ENCODE measurements at places on chromosomes 6 and 20. TPM values are rescaled to one million over a fixed set of nuclear protein-coding genes. Genes with fewer than 3 reads are reported as not detected.

GRCh38 chr6:84150705-84151104 is 76.7 kb downstream of the CEP162 start:
- DNase-seq = peak; percentile 1

The HTR1E gene
- total RNA-seq = not detected

GRCh38 chr20:3727401-3728021 is 5.0 kb upstream of the HSPA12B start:
- DNase-seq = no peak

The LPIN3 gene
- 18.2 TPM for total RNA-seq

DNA sequence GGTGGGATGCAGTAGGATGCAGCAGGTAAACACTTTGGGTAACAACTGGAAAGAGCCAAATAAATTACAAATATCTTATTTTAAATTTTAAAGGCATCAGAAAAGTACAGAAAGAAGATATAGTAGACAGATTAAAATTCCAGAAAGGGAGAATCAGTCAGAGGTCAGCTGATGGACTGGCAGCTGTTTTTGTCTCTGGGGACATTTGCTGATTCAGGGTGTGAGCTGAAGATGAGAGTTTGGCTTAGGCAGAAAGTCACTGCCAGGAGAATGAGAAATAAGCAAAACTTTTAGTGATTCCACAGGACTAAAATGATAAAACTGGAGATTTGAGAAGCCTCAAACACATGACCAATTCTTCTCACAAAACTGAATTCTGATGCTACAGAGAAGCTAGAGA is 39.5 kb downstream of the AHI1 start:
- DNase-seq = no peak

GRCh38 chr6:93088621-93089501 is 330.5 kb downstream of the EPHA7 start:
- no peak for DNase-seq

The TRAPPC3L gene
- not detected for total RNA-seq

The TMEM74B gene
- total RNA-seq = 4.5 TPM

The GMPR gene
- 0.96 TPM for total RNA-seq

The GPX5 gene
- total RNA-seq = not detected

The SPATS1 gene
- total RNA-seq = not detected

DNA sequence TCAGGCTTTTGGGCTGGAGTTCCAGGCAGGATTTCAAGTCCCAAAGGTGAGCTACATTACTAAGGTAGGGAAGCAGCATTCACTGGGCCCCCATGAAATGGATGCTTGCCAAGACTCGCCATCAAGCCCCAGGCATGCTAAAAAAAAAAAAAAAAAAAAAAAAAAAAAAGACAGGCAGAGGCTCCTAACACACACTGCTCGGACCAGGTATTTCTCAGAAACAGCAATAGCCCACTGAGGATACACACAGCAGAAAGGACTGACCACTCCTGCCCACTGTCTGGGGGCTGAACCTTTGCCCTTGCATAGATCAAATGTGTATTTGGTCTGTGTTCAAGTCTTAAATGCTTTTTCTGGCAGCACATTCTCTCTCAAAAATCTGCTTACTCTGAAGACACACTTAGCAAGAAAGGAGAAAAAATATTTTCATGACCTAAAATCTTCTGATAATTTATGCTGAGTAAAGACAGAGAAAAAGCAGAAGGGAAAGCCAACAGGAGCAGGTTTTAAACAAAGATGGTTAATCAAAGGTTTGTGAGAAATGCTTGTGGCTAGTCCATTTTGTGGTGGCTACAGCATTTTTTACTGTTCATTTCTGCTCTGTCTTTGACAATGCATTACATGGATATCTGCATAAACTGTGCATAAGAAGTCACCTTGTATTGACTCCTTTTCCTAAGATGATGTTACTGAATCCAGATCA is 37.9 kb upstream of the BEND6 start:
- no peak for DNase-seq

The TINAG gene
- 0.75 TPM for total RNA-seq

The PHACTR3 gene
- 0.14 TPM for total RNA-seq

- no peak for DNase-seq
Measured at GRCh38 chr6:27791182-27791943, 120.8 kb downstream of the OR2B2 start.

DNA sequence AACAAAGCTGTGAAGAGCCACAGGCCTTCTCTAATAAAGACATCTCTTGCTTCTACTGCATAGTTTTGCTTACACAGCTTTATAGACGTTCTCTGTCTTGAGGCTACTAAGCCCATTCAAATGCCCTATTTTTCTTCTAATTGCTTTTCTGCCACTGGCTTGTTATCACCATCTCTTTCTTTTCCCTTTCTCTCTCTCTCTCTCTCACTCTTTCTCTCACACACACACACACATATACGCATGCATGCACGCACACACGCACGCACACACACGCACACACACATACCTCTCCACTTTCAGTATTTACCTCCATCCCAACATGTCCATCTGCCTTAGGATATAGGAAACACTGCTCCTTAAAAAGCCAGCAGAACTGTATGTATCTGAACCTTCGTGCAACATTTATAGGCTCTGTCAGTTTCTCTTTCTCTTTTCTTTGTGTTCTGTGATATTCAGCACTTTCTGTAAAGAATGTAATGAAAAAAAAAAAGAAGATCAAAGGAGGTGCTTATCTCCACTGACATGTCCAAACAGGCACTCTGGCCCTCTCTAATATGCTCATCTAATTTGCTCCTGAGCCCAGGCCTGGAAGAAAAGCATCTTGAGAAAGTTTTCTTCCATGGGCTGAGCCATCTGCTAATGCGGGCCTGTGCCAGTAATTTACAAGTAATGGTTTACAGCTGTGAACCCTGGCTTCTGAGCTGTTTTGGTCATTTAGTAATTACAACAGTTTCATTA is 1046.7 kb upstream of the MAP3K7 start:
- DNase-seq = no peak

DNA sequence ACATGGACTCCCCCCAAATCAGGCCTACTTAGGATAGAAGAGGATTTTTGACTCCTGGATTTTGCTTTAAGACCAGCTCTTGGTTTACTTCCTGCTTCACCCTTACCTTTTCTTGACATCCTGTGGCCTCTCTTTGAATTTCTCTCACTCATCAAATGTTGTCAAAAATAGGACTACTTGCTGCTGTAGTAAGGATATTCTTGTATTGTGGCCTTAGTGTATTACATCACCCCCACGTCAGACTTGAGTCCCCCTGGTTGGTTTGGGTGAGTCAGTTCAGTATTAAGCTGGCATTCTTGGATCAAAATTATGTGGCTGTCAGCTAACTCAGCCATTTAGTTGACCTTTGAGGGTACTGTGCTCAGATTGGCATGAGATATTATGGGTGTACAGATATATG is 1.1 kb downstream of the TPX2 start:
- DNase-seq = no peak

DNA sequence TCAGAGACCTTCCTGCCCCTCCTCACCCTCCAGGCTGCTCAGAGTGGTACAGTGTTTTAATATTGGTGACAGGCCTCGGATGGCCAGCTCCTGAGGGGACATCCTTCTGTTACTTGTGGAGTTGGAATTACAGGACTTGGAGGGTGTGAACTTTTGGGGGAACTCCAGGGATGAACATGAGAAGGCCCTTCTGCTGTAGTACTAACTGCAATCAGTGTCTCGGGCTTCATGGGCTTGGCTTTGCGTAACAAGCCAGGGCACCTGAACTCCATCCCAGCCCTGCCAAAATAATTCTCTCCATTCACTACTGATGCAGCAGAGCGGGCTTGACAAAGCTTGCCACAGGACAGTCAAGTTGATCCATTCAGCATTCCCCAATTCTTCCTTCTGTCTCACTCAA is 28.6 kb downstream of the SLC22A23 start:
- no peak for DNase-seq

DNA sequence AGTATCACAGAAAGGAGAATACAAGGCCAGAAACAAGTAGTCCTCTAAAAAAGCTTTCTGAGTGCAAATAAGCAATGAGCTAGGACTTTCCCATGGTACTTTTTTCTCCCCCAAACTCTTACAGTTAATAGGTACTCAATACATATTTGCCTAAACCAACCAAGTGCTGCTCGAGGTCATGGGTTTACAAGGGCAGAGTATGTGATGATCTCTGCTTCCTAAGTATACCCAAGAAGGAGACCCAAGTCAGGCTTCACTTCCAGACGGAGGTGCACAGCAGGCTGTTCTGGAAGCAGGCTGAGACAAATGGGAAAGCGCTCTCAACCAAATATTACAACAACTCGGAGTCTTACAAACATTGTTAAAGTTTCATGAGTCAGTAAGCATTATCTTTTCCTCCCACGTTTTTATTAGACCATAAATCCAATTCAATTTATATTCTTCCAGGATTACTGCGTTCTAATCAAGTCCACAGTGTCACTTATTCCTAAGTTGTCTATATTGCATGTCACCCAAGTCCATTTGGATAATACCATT is 8.1 kb downstream of the FYN start:
- no peak for DNase-seq

The C2 gene
- total RNA-seq = 0.07 TPM

DNA sequence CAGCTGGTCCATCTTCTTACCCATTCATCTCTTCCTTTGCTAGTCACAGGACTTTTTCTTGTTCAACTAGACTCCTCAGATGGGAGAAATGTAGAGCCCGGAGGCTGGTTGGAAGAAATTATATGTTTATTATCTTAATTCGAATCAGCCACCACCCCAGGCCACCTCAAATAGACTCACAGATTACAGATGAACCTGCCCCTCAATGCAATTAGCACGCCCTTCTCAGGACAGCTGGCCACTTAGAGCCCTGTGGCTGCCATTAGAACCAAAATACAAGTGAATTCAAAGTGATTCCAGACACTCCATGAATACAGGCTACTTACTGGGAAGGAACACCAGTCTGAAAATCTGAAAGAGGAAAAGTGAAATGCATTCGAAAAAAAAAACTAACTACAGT is 176.4 kb downstream of the MAFB start:
- DNase-seq = no peak

The ITCH gene
- 47.8 TPM for total RNA-seq

DNA sequence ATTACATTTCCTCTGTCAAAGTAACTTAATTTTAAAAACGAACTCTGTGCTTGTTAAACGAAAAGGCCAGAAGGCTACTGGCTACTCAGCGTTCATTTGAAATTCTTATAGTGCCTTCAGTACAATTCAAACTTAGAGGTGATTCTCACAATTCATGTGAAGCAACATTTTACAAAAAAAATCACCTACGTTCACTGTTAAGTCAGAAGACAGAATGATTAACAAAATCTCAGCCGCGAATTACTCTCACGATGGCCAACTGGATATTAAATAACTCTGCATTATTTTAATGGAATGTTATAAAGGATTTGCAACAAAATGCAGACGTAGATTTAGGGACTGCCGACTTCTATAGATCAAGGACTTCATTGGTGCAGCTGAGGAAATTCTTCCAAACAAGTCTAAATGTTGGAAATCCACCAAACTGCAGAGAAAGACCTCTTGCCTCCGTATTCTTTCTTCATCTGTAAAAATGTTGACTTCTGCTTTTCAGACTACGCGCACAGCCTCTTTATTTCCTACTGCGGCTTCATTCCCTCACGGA is 1.6 kb upstream of the QKI start:
- no peak for DNase-seq

The HLA-DOA gene
- total RNA-seq = 0.71 TPM

DNA sequence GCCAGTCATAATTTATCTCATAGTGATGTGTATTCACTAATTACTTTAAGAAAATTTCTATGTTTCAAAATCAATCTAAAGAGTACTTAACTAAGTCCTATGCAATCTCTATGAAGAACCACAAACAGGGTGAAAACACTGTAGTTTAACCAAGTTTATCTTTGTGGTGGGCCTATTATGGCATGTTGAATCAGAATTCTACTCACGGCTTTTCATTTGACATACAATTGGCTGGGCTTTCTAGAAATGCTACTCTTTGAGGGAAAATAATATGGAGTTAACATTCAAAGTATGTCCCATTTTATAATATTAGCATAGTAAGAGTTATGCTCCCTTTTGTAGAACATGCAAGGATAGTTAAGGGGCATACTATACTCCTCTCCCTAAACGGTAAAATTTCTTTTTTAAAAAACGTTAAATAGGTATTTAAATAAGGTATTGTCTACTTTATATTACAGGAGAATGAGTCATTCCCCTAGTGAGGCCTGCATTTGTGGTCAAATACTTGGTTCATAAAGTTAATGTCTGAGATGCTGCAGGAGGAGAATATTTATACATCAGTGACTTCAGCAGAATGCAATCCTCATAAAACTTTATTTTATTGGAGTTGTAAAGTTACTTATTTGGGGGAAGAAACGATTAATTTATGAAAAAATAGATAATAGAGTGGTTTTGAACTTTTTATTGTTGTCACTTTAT is 1.8 kb downstream of the MOXD1 start:
- DNase-seq = peak; percentile 37

GRCh38 chr6:286681-287488 is 5.4 kb upstream of the DUSP22 start:
- no peak for DNase-seq

- DNase-seq = no peak
Measured at GRCh38 chr6:1403851-1404712, 14.7 kb downstream of the FOXF2 start.

- no peak for DNase-seq
Measured at GRCh38 chr20:54168961-54169862, 4.6 kb downstream of the CYP24A1 start.

DNA sequence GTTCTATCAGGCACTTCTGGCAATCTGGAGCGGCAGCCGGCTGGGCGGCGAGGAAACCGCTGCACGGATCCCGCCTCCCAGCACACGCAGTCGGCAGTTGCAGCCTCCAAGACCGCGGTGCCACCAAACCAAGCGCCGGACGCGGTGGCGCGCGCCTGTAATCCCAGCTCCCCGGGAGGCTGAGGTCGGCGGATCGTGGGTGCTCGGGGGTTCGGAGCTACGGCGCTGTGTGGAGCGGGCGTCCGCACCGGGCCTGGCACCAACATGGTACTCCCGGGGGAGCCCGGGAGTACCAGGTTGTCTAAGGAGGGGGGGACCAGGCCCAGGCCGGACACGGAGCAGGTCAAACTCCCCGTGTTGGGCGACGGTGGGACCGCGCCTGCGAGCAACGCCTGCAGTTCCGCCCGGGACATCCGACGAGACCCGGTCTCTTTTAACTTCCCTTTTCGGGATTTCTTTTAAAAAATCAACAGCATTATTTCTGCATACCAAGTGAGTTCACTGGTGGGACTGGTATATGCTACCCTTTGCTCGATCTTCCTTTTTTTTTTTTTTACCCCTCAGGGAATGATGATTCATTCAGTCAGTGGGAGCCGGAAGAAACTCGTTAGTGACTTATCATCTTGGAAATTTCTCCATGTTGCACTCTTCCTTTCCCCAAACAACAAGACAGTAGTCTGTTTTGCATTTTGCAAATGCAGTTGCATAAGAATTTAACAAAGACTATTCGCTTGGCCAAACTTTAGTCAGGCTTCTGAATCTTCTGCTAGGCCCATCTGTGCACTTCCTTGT is 27.6 kb downstream of the ZNF311 start:
- DNase-seq = no peak

DNA sequence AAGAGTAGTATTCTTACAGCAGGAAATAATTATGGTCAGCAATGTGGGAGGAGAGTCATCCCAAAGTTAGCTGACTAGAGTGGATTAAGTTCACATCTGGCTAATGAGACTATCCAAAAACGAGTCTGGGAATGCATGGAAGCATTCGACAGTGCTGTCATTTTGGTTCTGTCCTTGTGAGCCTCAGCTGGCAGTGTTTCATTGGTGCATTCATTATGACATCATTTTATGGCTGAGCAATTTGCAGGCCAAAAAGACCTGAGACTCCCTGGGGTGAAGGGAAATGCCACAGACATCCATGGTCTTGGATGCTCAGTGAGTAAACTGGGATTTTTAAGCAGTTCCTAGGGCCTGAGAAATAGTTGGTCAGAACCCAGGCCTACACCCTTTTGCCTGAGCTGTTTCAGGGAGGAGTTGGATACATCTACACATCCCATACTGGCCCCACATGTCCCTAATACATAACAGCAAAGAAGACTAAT is 196.4 kb upstream of the CCN2 start:
- no peak for DNase-seq
